NCI-H460 (cell line): ENCODE measurements at places on chromosomes 5 and 9. TPM values are rescaled to one million over a fixed set of nuclear protein-coding genes. Genes with fewer than 3 reads are reported as not detected.

The SHC3 gene
- 2.0 and 2.4 TPM in 2 replicates for total RNA-seq

The LCP2 gene
- total RNA-seq = not detected in 2 replicates

The ENTPD2 gene
- not detected in 2 replicates for total RNA-seq

The CDX1 gene
- not detected in 2 replicates for total RNA-seq

The OR1L1 gene
- total RNA-seq = not detected in 2 replicates

The C8G gene
- total RNA-seq = 0.92 TPM in 1 of 2 replicates, not detected in the other
